ENCODE measurements at places on chromosomes 11 and 22. TPM values are rescaled to one million over a fixed set of nuclear protein-coding genes. Genes with fewer than 3 reads are reported as not detected.

The PKP3 gene
- total RNA-seq = 38.6 TPM

The NNMT gene
- 379 TPM for total RNA-seq

The DERL3 gene
- 0.60 TPM for total RNA-seq

The SLC36A4 gene
- total RNA-seq = 17.0 TPM

The CRYBB2 gene
- not detected for total RNA-seq

The MIOX gene
- not detected for total RNA-seq
